ENCODE measurements at places on chromosomes 2 and 18. TPM values are rescaled to one million over a fixed set of nuclear protein-coding genes. Genes with fewer than 3 reads are reported as not detected.

DNA sequence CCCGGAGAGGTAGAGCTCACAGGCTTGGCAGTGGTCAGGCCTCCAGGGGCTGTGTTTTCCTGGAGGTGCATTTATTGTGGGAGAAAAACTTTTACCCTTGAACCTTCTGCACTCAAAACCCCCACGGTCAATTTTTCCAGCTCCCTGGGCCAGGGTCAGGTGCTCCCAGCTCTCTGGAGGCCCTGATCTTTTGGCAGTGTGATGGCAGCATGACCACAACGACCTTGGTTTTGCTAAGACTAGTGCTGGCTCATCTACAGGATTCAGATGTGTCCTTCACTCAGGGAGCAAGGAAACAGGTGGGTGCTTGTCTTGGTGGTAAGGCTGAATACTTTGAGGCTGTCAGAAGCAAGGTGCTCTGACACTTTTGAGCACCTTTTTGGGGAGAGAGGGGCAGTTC, 92.3 kb downstream of the CCDC93 start:
- no peak for DNase-seq

- DNase-seq = no peak
These were observed 169.2 kb downstream of the METTL4 start for GRCh38 chr18:2402084-2402483.

DNA sequence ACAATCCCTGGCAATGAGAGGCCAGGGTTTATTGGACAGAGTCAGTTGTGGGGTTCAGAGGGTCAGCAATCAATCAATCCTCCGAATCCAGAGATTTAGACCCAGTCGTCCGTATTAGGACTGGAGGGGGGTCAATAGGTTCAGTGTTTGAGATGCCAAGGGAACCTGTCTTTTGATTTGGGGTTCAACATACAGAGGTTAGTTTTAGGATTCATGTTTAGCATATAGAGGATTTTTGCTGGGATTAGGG, 292 bp downstream of the GMPPA start:
- no peak for DNase-seq

- no peak for DNase-seq
These were observed 39.8 kb upstream of the DNMT3A start for GRCh38 chr2:25381502-25381901.

GRCh38 chr2:101736861-101737291, 39.4 kb downstream of the MAP4K4 start:
- no peak for DNase-seq

DNA sequence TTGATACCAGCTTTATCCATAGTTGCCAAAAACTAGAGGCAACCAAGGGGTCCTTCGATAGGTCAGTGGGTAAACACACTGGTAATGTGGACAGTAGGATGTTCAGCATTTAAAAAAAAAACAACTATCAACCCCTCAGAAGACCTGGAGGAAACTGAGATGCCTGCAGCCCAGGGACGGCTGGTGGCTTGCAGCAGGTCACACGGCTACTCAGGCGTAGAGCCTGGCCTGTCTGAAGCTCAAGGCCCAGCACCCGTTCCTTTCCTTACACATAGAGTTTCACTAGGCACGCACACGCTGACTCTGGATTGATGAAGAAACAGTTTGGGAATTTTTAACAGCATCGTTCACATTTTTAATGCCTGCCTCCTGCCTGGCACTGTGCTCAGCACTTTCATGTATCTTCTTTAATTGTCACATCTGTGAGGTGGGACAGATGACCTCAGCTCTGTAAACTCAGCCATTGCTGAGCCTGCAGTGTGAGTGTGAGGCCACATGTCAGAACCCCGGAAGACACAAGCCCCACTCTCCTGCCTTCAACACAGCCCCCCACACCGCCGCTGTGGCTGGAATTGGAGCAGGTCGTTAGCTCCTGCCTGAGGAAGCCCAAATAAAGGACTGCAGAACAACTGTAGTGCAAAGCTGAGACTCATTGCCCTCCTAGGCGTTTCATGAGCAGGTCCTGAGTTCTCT, 40.7 kb downstream of the TRAPPC12 start:
- DNase-seq = no peak

- DNase-seq = no peak
These were observed 242.1 kb upstream of the RND3 start for GRCh38 chr2:150729495-150729955.

INPP5D gene
- polyA plus RNA-seq = 12.6 TPM

SERPINB2 gene
- polyA plus RNA-seq = 0.15 TPM

CELF4 gene
- polyA plus RNA-seq = 16.2 TPM
